NCI-H1417 (cell line): ENCODE measurements at places on chromosomes 4 and X.

GRCh38 chrX:129682979-129683378 is 28.2 kb upstream of the APLN start:
- no peak for DNase-seq

DNA sequence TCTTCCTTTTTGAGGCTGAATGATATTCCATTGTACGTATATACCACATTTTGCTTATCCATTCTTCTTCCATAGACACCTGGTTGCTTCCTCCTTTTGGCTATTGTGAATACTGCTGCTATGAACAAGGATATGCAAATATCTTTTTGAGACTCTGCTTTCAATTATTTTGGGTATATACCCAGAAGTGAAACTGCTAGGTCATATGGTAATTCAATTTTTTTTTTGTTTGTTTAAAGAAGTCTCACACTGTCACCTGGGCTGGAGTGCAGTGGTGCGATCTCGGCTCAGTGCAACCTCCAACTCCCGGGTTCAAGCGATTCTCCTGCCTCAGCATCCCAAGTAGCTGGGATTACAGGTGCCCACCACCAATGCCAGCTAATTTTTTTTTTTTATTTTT is 75.3 kb downstream of the METTL14 start:
- DNase-seq, result no peak

GRCh38 chr4:19743115-19743638 is 508.5 kb upstream of the SLIT2 start:
- DNase-seq, result peak; percentile 79

DNA sequence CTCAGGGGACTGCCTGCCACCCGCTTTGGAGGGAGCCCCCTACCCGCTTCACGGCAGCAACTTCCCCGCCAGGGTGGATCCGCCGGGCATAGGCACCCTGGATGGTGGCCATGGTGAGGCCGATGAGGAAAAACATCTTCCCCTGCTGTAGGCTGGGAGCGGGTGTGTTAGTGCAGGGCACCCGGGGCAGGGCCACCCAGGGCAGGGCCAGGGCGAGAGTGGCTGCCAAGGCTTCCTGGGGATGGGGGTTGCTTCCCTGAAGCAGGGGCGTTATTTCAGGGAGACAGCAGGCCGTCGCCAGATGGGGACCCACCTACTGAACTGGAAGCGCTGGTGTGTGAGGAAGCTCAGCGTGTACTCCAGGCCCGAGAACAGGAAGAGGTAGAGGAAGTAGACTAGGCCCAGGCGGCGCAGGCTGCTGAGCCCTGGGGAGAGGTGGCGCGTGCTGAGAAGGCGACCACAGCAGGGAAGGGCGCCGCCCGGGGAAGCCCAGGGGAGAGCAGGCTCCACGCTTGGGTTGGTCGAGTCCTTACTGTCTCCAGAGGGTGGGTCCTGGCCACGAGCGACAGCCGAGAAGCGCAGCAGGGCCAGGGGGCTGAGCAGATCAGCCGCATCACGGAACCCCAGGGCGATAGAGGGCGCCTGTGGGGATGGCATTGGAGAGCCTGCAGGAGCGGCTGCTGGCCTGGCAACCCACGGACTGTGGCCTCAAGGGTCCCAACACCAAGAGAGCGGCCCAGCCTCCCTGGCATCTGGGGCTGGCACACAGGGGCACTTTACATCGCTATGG is 31.5 kb downstream of the NOP14 start:
- DNase-seq, result no peak

- DNase-seq, result no peak
Observed at GRCh38 chr4:182729516-182729915, 187.7 kb downstream of the DCTD start.

DNA sequence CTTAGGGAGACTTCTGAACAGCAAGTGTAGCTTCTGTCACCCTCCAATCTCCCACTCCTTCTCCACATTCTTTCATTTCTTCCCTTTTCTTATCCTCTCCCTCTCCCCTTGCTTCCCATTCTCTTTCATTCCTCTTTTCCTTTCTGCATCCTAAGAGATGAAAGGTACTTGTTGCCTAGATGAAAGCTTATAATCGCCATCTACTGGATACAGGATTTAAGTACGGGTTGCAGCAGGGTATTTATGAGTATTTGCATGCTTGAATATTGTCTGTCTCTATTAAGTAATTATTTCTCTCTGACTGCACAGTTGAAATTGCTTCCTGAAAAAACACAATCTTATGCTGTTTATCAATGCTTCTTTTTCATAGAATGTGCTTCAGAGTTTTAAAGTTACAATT is 174.0 kb upstream of the TENT5D start:
- DNase-seq, result no peak

DNA sequence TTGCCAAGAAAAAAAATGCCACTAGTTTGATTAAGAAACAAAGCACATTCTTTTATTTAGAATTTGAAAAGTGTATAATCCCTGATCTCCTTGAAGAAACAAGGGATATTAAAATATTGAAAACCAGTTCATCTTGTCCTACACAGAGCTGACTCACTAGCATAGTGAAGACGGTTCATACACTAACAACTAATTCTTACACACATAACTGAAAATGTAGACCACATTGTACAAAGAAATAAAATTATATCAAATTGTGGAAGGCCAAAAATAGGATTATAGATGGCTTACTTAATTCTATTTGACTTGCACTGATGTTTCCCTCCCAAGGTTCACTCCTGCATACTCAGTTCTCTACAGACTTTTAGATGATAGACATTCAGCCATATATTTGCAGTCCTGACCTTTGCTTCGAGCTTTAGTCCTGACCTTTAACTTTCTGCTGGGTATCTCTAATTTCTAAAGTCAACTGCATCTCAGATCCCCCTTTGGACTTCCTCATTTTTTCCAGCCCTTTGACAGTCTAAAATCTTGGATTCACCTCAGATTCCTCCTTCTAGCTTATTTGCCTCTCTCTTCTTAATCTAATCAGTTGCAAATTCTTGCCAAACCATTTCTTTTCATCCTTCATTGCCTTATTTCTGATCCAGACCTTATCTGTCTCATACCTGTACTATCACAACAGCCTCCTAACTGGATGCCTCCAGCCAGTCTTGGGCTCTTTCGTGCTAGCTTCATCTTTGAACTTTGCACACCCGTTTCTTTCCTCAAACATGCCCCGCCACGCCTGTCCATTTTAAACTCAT is 4.5 kb upstream of the WWC2 start:
- DNase-seq, result no peak

DNA sequence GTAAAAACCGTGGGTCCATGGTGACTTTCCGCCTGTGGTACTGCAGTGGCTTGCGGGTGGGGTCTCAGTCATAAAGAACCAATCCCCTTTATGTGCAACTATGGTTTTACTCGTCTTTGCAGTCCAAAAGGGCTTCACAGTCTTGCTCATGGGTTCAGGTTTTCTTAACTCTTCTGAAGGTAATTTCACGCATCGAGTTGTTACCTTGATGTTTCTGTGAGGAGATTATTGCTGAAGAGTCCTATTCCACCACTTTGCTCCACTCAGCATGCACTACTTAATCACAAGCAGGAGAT is 41.5 kb downstream of the F8 start:
- no peak for DNase-seq

GRCh38 chr4:74906771-74907170 is 26.1 kb upstream of the PARM1 start:
- DNase-seq, result no peak

- no peak for DNase-seq
Observed at GRCh38 chr4:89204624-89205023, 93.3 kb downstream of the TIGD2 start.

- no peak for DNase-seq
Observed at GRCh38 chr4:752196-752861, 46.7 kb downstream of the PCGF3 start.

DNA sequence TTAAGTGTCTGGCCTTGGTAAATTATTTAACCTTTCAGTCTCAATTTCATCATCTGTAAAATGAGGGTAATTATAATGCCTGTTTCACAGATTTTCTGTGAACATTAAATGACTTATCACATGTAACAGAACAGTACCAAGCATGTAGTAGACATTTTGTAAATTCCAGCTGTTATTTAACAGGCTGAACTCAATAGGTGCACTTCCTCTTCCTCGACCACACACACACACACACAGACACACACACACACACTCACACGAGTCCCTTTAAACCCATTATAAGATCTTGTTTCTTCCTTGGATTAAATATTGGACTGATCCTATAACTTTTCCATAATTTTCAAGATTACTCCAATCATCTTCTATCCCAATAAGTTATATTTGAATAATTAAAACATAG is 53.4 kb upstream of the COL25A1 start:
- DNase-seq, result no peak

DNA sequence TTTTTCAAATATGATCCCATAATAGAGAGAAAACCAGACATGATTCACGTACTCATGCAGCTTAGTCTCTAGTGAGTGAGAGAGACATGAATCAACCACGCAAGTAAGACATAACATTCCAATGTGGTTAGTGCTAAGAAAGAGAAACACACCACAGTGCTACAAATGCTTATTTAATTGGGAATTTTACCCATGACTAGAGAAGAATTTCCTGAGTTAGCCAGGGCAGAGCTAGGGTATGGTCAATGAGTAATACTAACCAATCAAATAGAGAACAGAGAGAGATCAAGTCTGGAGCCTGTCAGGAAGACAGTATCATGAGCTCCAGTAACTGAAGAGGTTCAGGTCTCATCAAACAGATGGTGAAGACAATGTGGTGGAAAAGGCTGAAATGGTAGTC is 495.2 kb downstream of the PDGFC start:
- DNase-seq, result no peak

DNA sequence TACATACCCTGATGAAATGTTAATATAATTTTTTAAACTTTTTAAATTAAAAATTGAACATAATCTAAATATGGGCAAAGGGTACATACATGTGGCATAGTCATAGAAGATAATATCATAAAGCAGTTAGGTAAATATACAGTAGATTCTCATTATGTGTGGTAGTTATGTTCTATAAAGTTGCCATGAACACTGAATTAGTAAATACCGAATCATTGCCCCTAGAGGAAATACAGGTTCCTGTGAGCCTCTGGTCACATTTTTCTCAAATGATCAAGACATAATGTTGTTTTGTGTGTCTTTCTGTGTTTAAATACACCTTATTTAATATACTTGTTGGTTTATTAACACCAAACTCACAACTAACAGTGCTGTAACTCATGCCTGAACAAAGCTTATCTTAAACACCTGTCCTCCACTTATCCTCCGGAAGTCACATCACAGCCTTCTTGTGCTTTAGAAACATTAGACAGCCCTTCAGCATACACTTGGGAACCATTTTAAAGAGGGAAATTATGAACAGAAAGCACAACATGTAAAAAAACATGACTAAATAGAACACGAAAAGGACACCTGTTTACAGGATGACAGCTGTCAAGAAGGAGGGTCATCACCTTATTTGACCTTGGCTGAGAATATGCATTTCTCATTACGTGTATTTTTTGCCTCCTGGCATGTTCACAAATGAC is 169.4 kb upstream of the NAP1L5 start:
- peak; percentile 83 for DNase-seq

GRCh38 chr4:152607178-152607577 is 71.3 kb upstream of the FBXW7 start:
- DNase-seq, result no peak

DNA sequence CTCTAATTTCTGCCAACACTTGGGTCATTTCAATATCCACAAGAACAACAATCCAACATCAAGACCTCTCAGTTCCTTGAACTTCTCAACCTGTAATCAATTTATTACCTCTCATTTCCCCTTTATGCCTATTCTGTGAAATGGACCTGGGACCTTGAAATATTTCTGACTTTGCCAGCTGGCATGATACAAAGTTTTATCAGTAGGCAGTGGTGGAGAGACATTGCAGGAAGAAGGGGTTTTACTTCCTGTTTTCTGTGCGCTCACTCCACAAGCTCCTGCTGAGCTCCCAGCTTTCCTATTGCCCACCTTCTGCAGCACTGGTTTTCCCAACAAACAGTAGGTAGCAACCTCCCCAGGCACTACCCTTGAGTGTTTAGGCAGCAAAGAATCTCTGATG is 3.5 kb upstream of the ARHGEF6 start:
- DNase-seq, result no peak

GRCh38 chr4:1400191-1400805 is 5.9 kb downstream of the NKX1-1 start:
- DNase-seq, result no peak

- no peak for DNase-seq
Observed at GRCh38 chr4:106602711-106603110, 234.1 kb upstream of the GIMD1 start.

GRCh38 chr4:167622481-167623240 is 388.4 kb upstream of the SPOCK3 start:
- DNase-seq, result peak; percentile 69

GRCh38 chr4:139802931-139803330 is 137.3 kb downstream of the MGST2 start:
- DNase-seq, result no peak

- no peak for DNase-seq
Observed at GRCh38 chrX:119482041-119482440, 13.8 kb downstream of the SLC25A5 start.

- DNase-seq, result no peak
Observed at GRCh38 chrX:72576141-72576894, 3.7 kb upstream of the HDAC8 start.

DNA sequence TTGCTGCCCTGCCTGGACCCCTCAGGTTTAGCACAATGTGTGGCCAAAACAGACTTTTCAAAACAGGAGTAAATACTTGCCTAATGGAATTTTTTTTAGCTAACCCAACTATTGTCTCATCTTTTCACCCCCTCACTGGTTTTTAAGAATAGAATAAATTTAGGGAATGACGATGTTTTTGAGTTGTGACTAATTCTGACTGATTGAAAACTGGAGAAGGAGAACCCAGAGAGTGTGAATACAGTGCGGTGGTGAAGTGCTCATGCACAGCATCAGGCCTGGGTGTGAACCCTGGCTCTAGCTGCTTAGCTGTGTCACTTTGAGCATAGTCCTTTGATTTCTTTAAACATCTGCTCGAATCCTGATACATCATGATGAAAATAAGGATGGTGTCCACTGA is 10.5 kb downstream of the ANTXR2 start:
- DNase-seq, result no peak

GRCh38 chr4:2259541-2260343 is 2.2 kb downstream of the MXD4 start:
- no peak for DNase-seq

- DNase-seq, result no peak
Observed at GRCh38 chrX:153827016-153827415, 3.3 kb downstream of the PDZD4 start.

DNA sequence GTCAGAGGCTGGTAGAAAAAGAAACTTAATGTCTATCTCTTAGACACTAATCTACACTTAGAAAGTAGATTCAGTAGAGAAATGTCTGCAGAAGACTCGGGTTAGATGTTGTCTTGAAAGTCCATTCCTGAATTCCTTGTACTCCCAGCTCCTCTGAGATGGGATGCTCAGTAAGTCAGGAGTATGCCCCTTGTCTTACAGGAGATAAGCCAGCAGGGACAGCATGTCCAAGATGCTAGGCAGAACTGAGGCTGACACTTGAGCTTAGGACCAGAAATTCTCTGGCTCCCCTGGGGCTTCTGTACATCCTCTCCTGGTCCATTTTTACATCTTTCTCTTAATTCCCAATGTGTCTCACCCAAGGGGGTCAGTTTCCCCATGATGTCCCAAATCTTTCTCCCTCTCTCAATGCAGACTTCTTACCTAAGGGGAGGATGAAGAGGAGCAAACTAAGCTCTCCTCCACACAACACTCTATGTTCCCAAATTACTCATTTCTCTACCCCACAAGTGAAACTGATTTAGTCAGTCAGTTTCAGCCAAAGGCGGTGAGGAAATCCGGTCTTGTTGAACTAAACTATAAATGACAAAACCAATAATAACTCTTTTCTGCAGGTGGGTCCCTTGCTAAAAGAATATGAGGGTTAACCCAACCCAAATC is 558.2 kb upstream of the DIPK2B start:
- no peak for DNase-seq

- peak; percentile 64 for DNase-seq
Observed at GRCh38 chr4:80568891-80569290, 233.4 kb downstream of the CFAP299 start.
